Stimulated activated CD4-positive, alpha-beta T cell treated with anti-CD3 and anti-CD28 coated beads, Interleukin-1b, Interleukin-23, amount 100 ng/mL, for 1 hour (primary cell): ENCODE measurements at places on chromosomes 7 and 10.

GRCh38 chr7:94440451-94441039 lies 45.9 kb downstream of the COL1A2 start:
- DNase-seq, result no peak

DNA sequence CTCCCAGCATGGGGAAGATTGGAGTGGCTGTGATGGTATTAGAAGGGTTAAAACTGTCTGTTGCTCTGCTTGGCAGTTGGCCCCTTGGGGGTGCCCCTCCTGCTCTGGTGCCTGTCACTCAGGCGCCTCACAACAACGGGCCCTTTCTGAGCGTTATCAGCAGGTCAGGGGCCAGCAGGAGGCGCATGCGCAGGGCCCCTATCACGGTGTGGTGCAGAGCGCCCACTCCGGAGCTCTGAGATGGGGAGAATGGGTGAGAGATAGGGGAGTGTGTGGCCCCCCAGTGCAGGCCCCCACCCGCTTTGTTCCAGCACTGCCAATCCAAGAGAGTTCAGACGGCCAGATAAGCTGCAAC lies 24.8 kb downstream of the GBX1 start:
- no peak for DNase-seq

DNA sequence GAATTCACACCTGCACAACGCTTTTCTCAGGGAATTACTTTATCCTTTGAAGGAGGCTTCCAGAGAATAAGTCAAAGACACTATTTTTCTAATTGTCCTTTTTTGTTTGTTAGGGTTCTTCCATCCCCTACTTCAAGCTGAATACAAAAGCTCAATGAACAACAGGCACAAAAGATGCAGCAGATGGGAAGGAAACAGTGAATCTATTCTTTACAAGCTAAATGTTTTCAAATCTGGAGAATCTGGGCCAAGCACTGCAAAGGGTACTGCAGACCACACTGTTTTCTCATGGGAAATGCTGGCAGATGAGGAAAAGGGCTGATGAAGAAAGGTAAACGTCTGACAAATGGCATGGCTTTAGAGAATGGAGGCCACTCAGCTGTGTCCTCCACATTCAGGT lies 18.5 kb downstream of the LIPA start:
- no peak for DNase-seq

GRCh38 chr7:44213877-44214388 lies 13.2 kb downstream of the YKT6 start:
- no peak for DNase-seq

GRCh38 chr10:75106242-75106641 lies 5.2 kb upstream of the SAMD8 start:
- DNase-seq, result no peak

DNA sequence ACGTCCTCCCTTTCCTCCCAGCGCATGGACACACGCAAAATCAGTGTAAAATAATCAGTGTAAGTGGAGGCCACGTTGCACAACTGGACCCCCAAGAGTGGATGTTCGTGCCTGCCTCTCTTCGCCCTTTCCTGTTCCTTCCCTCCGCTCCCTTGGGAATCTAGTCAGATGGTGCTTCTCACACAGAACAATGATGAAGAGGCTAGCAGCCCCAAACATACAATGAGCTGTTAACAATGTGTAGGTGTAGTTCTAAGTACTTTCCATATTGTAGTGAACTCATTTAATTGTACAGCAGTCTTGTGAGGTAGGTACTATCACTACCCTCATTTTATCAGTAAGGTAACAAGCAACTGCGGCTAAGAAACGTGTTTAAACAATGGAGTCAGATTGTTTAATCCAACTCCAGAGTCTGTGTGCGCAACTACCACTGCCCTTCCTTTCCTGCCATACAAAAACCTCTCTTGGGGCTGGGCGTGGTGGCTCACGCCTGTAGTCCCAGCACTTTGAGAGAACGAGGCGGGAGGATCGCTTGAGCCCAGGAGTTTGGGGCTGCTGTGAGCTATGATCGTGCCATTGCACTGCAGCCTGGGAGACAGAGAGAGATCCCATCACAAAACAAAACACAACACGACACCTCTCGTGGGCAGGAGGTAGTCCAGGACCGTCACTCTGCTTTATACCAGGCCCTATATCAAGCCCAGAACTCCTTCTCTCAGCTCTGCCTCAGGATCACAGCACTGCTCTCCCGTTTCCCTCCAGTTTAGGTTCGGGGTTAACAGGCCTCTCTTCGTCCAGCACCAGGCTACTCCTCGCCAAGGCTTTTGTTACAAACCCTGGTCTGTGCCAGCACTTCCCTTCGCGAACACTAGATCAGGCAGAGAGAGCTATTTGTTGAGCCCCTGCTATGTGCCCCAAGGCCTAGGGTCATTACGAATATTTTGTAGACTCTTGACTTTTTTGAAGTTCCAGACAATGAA lies 1.1 kb downstream of the FKBP9 start:
- DNase-seq, result no peak

- DNase-seq, result no peak
Measured at GRCh38 chr10:15485684-15486316, 114.7 kb upstream of the FAM171A1 start.

DNA sequence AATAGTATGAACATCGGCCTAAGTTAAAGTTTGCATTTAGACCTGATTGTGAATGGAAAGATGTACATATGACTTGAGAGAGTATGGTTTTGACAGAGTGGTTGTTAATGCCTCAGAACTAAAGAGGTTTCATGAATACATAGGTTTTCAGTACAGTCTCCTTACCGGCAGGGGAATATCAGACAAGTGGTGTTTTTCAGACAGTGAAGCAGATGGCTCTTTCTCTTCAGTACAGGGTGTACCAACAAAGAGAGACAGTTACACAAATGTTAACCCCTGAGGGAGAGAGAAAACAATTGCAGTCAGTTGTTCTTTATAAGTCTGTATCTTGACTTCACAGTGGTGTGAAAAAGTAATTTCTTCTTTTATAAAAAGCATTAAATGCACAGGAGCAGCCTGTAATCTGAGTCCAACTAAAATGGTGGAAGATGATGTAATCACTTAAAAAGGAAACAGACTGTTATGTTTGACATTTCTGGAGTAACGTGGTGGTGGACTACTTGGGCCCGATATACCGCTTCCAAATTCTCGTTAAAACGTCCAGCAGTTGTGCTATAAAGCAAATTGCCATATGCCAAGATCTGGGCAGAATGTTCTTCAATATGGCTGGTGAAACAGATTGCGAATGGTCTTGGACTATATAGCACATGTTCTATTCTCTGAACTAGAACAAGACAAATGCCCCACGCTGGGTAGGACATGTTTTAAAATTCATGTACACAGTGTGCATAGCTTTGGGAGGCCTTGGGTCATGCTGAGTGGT lies 69.2 kb downstream of the SDK1 start:
- DNase-seq, result no peak

DNA sequence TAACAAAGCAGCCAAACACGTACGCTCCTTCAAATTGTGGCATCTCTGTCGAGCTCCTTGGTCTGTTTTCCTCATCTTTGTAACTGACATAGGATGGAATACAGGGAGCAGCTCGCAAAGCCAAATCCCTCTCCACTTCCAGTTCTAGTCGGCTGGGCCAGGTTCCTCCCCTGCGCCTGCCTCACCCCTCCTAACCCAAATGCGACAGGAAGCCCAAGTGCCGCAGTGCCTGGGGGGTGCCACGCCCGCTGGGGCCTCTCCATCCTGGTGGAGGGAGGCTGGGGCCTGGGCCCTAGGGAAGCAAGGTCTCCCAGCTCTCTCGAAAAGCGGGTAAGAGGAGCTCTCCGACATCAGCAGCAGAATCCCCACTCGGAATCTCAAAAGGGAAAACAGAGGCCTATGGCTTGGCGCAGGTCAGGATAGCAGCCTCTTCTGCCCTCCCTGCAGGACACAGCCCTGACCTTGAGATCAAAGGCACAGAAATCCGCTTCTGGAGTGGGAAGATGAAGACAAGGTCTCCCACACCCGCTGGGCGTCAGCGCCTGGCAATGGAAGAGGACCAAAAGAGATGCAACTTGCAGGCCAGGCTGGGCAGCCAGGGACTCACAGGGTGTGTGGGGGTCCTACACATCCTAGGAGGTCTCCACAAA lies 165.8 kb downstream of the NRF1 start:
- DNase-seq, result no peak

- no peak for DNase-seq
Measured at GRCh38 chr10:24901686-24902399, 50.6 kb downstream of the PRTFDC1 start.

- DNase-seq, result no peak
Measured at GRCh38 chr10:121899727-121900126, 28.1 kb downstream of the ATE1 start.

DNA sequence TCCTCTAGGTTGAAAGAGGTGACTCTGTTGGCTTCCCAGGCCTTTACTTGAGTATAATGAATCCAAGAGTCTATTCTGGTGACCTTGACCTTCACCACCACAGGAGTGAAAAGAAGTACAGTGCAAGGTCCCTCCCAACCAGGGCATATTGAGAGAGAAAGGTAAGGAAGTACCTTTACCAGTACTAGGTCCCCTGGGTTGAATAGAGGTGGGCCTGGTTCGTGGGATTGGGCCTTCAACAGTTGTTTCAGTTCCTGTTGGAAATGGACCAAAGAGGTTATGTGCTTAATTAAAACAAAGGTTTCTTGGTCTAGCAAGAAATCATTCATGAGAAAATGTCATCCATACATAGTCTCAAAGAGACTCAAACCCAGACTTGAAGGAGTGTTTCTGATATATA lies 6.4 kb upstream of the SFTPA1 start:
- no peak for DNase-seq
